ENCODE measurements at places on chromosomes 4 and X.

DNA sequence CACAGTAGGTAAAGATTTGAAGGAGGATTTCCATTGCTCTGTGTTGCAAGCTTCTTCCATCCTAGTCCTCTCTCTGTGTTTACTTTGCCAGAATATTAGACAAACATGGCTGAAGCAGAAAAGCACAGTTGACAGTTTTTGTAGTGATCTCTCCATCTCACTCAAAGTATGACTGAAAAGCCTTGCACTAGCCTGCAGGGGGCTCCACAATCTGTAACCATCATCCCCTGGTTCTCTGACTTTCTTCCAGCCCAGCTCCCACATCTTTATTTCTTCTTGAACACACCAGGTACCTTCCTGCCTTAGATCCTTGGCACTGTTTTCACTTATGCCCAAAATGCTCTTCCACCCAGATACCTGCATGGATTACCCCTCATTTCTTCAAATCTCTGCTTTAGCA is 34.1 kb upstream of the HHIP start:
- DNase-seq: no peak

GRCh38 chr4:17577665-17578481 is 875 bp downstream of the LAP3 start:
- DNase-seq: peak; percentile 70

- peak; percentile 20 for DNase-seq
These were observed 126.8 kb upstream of the MAMLD1 start for GRCh38 chrX:150236327-150236726.

DNA sequence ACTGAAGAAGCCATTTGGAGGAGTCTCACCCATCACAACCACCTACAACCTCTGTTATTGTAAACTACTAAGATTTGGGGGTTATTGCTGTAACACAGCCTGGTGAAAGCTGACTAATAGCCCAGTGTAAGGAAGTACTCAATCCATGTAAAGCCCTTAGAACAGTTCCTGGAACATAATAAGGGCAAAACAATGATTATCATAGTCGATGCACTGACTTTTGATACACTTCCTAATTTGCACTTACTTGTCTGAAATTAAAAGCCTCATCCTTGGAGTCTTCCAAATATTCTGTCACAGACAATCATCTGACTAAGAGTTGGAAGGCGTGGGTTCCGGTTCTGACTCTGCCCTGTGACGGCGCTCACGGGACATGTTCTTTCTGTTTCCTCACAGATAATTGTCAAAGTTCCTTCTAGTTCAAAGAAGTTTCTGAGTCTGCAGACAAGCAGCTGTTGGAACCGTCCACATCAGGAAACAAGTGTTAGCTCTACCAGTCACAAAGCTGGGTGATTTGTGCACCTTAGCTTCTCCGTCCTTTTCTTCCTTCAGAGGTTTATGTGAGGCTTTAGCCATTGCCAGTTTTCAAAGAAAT is 33.4 kb upstream of the RASGEF1B start:
- DNase-seq: no peak

DNA sequence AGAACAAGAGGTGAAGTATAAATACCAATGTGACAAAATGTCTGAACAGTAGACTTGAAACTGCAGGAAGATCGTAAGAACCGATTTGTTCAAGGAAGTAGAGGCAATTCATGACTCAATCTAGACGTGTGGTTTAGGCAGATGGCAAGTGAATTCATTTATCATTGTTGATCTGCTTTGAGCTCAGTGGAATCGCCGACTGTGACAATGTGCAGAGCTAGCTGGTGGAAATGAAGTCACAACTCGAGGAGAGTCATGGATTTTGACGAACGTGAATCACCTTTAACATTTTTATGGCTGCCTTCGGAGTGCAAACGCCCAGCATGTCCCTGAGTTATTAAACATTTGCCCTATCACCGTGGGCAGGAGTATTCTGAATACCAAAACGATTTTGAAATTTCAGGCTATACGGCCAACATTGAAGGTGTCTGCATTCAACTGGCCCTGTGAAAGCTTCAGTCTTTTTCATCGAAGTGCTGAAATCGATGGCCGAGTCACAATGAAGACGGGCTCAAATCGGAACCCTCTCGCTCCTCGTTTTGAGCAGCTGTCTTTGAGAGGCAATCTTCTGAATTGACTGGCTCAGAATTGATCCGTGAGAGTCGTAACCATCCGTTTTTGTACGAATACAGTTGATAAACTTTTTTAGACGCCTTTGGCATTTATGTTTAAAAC is 689 bp upstream of the OGT start:
- DNase-seq: peak; percentile 59

GRCh38 chr4:15873117-15873516 is 65.4 kb downstream of the FGFBP1 start:
- DNase-seq: no peak

DNA sequence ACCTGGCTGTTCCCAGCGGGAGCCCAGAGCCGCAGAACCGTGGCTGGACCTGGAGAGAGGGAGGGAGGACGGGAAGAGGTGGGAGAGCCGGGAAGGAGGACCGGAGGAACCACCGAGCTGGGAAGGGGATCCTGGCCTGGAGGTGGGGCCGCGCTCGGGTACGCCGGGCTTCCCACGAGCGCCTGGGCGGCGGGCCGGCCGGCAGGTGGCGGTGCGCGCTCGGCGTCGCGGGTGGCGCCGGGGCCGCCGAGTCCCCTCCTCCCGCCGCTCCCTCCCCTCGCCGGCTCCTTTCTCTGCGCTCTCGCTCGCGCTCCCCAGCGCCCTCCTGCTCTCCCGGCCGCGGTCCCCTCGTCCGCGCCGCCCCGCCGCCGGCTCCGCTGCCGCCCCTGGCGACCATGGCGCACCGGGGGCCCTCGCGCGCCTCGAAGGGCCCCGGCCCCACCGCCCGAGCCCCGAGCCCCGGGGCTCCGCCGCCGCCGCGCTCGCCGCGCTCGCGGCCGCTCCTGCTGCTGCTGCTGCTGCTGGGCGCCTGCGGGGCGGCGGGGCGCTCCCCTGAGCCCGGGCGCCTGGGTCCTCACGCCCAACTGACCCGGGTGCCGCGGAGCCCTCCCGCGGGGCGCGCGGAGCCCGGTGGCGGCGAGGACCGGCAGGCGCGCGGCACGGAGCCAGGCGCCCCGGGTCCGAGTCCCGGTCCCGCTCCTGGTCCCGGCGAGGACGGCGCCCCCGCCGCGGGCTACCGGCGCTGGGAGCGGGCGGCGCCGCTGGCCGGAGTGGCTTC is at the start of gene SORCS2:
SORCS2 (plus strand) TSS at position 287 of the 778 bp plus-strand sequence.
- DNase-seq: peak; percentile 90

GRCh38 chr4:180680305-180680704 is 1562.9 kb upstream of the TENM3 start:
- no peak for DNase-seq

DNA sequence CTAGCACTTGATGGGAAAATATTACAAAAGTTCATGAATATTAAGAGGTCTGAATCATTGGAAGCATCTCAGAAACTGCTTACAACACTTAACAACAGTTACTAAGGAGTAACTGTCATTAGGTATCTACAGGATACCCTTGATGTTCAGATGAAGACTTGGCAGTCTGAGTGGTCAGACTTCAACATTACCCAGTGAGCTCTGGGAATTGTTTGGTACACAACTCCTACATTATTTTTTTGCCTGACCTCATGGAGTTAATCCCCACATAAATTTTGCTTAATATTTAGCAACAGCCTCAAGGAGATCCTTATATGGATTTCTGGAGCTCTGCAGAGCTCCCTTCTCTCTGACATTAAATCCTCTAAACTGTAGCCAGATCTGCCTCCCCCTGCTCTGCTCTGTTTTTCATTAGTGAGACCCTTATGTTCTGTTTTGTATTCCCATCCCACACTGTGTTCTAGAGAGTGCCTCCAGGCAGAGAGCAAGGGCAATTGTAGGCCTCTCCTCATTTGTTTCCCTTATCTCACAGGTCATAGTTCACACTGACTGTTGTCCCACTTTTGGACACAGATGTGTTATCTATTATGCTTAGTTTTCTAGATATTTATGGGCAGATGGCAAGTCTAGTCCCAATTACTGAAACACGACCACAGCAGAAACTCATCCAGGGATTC is 368.8 kb downstream of the GASK1B start:
- DNase-seq: no peak

GRCh38 chr4:182880387-182881356 is 36.5 kb downstream of the DCTD start:
- DNase-seq: no peak

GRCh38 chr4:184255361-184255760 is 37.7 kb upstream of the ENPP6 start:
- DNase-seq: no peak

- DNase-seq: peak; percentile 26
These were observed 89.6 kb upstream of the KIT start for GRCh38 chr4:54568184-54568583.

GRCh38 chr4:74642006-74642405 is 152.3 kb downstream of the BTC start:
- no peak for DNase-seq

Measured in adipocyte (in vitro differentiated cells).